ENCODE measurements at places on chromosomes 6 and 20.
A peak's percentile ranks its signal among the peaks of the same experiment; 100 is the strongest.

DNA sequence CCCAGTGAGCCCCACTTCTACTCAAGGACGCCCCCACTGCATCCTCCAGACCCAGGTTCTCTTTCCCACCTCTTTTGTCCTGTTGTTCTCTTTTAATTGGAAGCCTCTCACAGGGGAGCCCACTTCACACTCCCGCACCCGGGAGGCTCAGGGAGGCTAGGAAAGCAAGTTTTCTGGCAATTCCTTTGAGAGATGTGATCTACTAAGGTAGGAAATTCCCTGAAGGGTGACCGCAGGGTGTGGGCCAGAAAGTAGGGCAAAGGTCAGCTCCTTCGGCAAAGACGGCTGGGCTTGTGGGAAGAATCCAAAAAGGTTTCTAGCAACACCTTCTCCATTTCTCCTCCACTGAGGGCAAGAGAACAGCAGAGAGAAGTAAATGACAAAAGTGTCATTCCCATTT, 98.1 kb upstream of the PTPN1 start:
- DNase-seq: no peak

DNA sequence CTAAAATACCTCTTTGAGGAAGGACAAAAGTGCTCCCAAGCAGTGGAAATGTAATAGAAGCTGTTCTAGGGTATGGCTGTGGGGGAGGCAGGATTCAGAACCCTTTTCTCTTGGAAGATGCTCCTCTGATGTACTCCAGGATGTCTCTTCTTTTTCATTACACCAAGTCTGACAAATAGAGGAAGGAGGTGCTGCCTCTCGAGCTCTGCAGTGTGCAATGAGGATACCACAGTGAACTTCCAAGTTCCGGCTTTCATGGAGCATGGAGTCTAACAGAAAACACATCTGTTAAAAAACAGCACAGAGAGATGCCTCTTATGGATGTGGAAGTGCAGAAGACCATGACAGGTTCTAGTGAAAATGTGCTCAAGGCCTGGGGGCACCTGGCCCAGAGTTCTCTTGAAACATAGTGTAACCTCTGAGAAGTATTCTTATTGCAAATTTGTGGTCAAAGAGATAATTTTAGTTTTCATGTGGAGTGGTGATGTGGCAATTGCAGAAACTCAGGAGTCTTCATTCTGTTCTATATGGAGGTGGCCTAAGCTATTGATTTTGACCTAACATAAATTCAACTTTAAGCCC, 362.0 kb upstream of the CITED2 start:
- no peak for DNase-seq

GRCh38 chr6:14784596-14785492, 461.0 kb upstream of the JARID2 start:
- peak; percentile 14 for DNase-seq

DNA sequence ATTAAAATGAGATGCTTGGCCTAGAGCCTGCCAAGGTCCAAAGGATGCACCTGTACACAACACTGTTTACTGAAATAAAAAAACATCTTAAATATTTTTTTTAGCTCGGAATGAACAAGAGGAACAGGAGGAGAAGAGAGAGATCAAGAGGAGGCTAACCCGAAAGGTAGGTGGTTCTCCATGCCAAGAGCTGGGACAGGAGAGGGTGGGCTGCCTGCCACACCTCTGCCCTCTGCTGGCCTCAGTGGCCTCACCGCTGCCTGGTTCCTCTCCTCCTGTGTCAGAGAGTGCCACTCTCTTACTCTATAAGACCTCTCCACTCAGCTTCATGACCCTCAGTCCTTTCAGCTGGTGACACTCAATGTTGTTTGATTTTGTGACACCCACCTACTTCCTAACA, 50.2 kb downstream of the TBC1D7 start:
- no peak for DNase-seq

- no peak for DNase-seq
Observed at GRCh38 chr6:26552640-26553188, 14.5 kb downstream of the HMGN4 start.

DNA sequence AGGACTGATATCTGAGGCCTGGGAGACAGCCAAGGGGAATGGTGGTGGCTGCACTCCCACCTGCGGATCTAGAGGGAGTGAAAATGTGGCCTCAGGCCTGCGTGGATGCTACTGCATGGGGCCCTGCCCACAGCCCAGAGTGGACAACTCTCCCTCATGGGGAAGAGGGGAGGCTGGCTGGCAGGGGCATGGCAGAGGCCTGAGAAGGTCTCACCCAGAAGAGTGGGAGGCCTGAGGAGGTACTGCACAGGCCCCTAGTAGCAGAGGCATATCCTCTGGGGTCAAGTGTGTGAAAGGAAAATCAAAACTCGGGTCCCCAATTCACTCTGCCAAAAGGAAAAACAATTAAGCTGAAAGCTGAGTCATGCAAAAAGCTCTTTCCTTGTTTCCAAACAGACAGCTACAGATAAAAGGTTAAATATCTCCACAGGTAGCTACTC, 158.2 kb downstream of the AKAP7 start:
- DNase-seq: no peak

DNA sequence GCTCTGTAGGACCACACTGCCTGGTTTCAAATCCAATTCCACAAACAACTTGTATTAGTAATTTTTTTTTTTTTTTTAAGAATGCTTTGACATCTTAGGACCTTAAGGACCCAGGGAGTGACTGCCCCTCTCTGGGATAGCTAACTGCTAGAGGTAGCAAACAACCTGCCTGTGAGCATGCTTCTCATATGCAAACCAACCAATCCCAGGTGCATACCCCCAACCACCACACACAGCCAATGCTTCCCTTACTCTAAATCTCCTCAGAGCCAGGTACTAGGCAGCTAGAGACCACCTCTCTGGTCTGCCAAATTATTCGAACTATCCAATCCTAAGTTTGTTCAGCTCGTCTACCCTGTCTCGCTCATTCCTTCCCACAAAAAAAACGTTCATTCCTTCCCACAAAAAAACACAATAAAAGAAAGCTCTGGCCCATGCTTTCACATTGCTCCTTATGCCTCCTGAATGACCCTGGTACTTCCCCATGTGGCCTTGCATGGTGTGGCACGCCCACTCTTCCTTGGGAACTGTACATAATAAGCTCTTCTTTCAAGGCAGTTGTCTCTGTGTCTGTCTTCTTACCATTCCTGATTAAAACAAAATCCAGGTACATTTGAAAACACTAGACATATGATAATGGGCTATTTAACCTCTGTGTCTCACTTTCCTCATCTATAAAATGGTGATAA, 6.4 kb downstream of the SERAC1 start:
- no peak for DNase-seq

- DNase-seq: no peak
Observed at GRCh38 chr6:44294832-44295791, 18.0 kb downstream of the AARS2 start.

- peak; percentile 23 for DNase-seq
Observed at GRCh38 chr20:53706466-53707370, 113.1 kb upstream of the ZNF217 start.

DNA sequence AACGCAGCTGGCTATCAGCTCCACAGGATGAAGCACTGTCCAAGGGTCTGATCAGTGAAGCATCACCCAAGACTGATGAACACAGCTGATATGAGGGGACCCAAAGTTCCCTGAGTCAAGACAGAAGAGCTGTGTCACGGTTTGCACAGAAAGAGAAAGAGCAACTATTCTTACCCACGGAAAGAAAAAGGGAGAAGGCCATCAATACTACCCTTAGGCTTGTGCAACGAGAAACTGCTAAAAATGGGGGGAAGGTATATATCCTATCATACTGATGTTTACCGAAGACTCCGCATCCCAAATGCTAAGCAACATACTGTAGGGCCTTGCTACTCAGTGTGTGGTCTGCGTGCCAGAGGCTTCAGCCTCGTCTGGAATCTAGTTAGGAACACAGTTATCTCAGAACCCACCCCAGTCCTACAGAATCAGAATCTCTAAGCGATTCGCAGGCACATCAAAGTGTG, 665 bp downstream of the FASTKD5 start:
- peak; percentile 17 for DNase-seq
